Fibroblast of gingiva (primary cell): ENCODE measurements at places on chromosomes 4 and X.

DNA sequence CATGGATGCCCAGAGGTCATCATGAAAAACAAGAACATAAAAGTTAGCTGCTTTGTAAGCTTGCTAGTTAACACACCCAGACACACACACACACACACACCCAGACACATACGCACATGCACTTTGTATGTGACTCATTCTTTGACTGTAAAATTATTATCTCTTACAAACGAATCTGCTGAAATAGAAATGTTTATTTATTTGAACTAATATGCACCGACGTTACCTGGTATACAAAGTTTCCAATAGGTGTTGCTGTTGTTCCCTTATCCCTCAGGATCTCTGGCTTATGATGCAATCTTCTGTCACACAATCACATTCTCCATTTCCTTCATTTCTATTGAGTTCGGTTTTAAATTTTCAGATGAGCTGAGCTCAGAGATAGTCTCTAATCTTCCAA, 209.3 kb downstream of the PTTG2 start:
- DNase-seq: no peak

DNA sequence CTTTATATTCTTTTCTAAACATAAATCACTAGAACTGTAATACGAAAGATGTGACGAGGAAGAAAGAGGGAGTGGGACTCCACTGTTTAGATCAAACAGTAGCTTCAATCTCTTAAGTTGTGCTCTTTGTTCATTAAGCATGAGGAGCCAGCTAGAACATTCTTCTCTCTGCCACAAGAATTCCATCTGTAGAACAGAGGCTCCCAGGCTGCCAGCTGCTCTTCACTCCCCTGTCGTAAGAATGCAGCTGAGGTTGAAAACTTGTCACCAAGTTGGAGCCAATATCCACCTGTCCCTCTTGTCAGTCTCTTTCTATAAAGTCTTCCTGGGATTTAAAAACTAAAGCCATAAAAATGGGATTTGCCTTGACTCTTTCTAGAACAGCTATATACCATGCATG, 65.0 kb upstream of the SEC24B start:
- no peak for DNase-seq

DNA sequence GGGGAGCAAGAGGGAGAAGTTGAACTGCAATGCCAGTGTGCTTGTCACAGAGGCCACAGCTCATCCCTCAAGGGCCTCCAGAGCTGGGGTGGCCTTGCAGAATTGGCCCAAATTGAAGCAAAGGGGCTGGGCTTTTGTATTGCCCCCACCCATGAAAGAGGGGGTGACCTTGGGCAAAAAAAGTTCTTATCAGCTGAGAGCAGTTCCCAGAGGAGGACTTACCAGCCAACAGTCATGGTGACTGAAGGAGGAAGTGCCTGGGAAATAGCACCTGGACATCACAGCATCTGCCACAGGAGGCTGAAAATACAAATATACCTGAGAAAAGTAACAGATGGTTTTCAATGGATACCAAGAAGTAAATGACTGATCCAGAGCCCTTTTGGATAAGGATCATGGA, 262.4 kb downstream of the MID1IP1 start:
- no peak for DNase-seq

DNA sequence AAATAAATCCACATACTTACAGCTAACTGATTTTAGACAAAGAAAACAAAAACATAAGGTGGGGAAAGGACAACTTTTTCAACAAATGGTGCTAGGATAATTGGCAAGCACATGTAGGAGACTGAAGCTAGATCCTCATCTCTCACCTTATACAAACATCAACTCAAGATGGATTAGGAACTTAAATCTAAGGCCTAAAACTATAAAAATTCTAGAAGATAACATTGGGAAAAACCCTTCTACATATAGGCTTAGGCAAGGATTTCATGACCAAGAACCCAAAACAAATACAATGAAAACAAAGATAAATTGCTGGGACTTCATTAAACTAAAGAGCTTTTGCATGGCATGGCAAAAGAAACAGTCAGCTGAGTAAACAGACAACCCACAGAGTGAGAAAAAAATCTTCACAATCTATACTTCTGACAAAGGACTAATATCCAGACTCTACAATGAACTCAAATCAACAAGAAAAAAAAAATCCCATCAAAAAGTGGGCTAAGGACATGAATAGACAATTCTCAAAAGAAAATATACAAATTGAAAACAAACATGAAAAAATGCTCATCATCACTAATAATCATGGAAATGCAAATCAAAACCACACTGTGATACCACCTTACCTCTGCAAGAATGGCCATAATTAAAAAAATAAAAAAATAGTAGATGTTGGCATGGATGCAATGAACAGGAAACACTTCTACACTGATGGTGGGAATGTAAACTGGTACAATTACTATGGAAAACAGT, 14.1 kb upstream of the AFP start:
- no peak for DNase-seq

GRCh38 chr4:19880206-19880605, 371.5 kb upstream of the SLIT2 start:
- no peak for DNase-seq

GRCh38 chr4:163157157-163157556, 9.5 kb downstream of the NAF1 start:
- peak; percentile 31 for DNase-seq

DNA sequence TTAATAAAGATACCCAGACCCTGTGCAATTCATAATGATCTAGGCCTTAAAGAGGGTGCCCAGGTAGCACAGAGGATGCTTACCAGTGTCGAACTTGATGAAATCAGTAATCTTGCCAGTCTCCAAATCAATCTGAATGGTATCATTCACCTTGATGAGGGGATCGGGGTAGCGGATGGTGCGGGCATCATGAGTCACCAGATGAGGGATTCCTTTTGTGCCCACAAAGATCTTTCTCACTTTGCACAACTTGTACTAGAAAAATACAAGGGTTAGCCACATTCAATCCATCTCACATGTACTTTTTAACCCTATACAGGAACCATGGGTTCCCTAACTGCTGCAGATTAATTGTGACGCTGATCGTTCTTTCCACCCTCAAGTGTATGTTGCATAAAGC, 3.3 kb downstream of the RPS4X start:
- DNase-seq: no peak

DNA sequence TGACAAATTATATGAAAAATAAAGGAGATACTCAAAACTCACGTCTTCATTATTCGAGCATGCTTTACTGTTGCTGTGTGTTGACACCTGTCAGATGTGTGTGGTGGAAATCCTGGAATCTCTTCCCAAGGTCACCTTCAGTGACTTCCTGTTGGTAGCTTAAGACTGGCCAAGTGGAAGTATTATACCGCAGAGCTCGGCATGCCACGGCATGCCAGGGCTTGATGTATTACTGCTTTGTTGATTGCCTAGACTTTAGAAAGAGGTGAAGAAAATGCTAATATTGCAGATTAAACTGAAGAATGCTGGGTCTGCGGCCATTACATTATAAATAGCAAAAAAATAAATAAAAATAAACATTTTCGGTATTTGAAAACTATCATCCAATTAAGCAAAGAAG, 4.6 kb downstream of the TREX2 start:
- no peak for DNase-seq

- no peak for DNase-seq
These were observed 242.0 kb downstream of the RAPGEF2 start for GRCh38 chr4:159344877-159345276.

DNA sequence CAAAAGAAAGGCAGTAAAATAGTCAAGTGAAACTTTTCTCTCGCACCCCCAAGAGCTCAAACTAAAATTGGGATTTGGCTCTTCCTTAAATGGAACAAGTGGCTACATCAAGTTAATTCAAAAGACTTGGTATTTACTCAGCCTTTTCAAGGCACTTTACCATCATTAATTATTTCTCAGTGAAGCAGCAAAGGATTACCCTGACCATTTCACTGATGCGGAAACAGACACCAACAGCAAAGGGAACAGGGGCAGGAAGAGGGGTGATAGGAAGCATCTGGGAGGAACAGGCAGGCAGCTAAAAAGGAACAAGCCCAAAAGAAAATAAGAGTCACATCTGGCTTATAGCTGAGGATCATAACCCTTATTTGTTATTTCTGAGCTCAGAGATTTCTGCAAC, 2.7 kb downstream of the SCML2 start:
- DNase-seq: no peak

DNA sequence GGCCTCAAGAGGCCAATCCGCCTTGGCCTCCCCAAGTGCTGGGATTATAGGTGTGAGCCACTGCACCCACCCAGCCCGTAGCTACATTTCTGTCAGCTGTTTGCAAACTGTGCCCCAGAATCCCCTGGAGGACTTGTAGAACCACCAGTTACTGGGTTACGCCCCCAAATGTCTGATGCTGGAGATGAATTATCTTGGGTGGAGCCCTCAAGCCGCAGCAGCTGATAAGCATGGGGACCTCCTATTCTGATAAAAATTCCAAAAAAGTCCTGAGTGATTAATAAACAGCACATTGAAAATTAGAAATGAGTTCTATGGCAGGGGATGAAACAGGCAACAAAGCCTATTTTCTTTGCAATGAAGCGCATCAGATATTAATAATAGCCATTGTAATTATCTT, 105.0 kb downstream of the PTTG2 start:
- no peak for DNase-seq

DNA sequence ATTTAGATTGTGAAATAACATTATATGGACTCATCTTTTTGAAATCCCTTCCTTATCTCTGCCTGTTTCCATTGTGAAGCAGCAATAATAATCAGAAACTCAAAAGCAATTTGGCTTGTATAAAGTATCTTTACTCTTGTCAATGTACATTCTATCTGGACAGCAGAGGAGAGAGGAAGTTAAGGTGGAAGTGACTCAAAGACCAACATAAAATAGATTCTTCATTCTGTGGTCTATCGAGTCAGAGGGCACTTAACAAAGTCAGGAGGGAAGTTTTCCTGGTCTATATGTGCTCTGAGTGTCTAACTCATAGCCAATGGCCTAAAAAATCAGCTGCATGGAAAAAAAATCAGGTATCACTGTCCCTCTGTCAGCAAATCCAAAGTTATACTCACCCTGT, 155.5 kb downstream of the EMCN start:
- no peak for DNase-seq

- DNase-seq: no peak
These were observed 113.9 kb upstream of the MBNL3 start for GRCh38 chrX:132602701-132603100.

- DNase-seq: peak; percentile 62
These were observed 53.8 kb downstream of the ZFYVE28 start for GRCh38 chr4:2364654-2365053.
